ENCODE measurements at places on chromosomes 2 and 18.

GRCh38 chr18:55280503-55280902 is 307.5 kb downstream of the TCF4 start:
- DNase-seq, result no peak

- no peak for DNase-seq
Measured at GRCh38 chr2:136246086-136246669, 128.2 kb upstream of the CXCR4 start.

GRCh38 chr2:195498176-195498575 is 158.8 kb upstream of the SLC39A10 start:
- peak; percentile 62 for DNase-seq

GRCh38 chr2:128348701-128349100 is 30.0 kb upstream of the HS6ST1 start:
- DNase-seq, result no peak

DNA sequence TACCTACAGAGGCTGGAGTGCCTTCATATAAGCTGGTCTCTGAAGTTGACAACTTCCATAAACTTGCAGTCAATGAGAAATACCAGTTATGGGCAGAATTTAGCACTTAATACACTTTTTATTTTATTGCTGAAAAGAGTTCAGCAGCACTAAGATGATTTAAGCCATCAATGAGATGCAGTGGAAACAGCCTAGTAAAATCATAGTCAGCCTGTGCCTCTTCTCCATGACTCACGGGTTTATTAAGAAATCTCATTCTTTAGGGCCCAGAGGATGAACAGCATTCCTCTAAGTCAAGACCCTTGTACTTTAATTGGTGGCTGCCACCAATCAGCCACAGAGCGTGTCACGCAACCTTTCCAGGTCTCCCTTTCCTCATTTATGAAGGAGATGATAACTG is 1357.9 kb upstream of the CELF4 start:
- no peak for DNase-seq

GRCh38 chr18:22320771-22321170 is 96.9 kb downstream of the CTAGE1 start:
- DNase-seq, result no peak

DNA sequence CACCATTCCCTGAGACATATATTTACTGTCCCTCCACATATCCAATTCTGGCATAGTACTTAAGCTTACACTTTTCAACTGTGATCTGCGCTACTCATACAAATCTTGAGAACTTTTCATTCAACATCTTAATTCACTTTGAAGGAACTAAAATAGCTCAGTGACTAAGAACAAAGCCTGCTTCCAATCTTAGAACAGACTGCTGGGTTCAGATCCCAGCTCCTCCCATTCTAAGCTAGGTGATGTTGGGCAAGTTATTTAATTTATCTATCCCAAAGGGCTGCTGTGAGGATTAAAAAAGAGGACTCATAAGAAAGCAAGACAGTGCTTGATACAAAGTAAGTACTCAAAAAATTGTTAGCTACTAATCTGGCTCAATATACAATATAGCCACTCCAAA is 57.9 kb downstream of the UGP2 start:
- DNase-seq, result no peak

DNA sequence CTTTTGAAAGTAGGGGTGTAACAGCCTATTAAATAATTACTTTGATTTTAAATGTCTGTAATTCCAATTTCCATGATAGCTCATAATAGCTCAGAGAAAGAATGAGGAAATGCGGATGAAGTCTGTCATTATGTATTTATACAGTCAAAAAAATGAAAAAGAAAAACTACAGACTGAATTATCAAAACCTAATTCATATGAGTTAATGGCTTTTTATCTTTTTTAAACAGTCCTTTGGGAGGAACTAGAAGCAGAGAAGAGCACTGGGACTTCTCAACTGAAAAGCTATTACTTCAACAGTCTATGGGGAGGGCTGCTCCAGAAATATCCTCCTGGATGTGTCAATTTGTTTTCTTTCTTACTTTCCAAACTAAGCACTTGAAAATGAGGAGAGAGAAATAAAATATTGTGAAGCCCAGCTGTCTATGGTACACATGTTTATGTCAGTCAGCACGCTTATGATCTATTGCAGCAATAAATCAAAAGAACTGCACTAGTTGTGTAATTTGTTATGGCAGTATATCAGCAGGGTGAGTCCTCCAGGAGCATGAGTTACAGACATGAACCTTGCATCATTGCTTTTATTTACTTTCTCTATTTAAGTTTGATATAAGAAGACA is 1550.2 kb downstream of the LRP1B start:
- no peak for DNase-seq

DNA sequence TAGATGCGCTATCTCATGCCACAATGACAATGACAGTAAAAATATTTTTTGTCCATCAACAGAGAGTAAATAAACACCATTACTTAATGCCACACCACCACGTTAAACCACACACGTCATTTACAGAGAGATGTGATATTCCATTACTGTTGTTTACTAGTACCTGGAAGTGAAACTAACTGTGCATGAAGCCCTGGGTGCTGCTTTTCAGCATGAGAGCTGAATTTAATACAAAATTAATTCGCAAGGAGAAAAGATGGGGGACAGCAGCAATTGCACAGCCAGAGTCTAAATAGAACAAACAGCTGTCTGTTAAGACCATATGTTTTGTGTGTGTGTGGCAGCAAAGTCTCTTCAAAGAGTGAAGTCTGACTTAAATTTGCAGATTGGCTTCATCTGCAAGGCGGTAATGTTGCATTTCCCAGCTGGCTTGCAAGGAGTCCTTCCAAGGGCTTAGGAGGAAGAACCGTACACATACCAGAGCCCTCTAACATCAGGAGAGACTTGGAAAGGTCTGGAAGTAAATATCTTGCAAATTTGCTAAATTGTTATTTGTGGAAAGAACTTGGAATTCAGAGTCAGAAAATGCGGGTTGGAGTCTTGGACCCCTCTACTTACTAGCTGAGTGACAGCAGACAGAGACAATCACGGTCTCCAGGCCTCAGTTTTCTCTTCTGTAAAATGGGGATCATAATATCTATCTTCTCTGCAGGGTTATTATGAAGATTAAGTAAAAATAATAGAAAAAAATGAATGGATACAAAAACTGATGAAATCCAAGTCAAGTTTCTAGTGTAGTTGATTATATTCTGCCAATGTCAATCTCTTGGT is 127.6 kb downstream of the ALPK2 start:
- no peak for DNase-seq

- no peak for DNase-seq
Measured at GRCh38 chr2:226845386-226846116, 9.7 kb downstream of the RHBDD1 start.

DNA sequence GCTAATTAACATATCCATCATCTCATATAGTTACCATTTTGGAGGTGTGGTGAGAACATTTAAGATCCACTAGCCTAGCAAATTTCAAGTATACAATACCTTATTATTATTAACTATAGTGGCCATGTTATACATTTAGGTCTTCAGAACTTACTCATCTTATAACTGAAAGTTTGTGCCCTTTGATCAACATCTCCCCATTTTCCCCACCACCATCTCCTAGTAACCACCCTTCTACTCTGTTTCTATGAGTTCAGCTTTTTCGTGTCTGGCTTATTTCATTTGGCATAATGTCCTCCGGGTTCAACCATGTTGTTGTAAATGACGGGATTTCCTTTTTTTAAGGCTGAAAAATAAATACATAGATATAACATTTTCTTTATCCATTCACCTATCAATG is 15.9 kb downstream of the NEURL3 start:
- no peak for DNase-seq

DNA sequence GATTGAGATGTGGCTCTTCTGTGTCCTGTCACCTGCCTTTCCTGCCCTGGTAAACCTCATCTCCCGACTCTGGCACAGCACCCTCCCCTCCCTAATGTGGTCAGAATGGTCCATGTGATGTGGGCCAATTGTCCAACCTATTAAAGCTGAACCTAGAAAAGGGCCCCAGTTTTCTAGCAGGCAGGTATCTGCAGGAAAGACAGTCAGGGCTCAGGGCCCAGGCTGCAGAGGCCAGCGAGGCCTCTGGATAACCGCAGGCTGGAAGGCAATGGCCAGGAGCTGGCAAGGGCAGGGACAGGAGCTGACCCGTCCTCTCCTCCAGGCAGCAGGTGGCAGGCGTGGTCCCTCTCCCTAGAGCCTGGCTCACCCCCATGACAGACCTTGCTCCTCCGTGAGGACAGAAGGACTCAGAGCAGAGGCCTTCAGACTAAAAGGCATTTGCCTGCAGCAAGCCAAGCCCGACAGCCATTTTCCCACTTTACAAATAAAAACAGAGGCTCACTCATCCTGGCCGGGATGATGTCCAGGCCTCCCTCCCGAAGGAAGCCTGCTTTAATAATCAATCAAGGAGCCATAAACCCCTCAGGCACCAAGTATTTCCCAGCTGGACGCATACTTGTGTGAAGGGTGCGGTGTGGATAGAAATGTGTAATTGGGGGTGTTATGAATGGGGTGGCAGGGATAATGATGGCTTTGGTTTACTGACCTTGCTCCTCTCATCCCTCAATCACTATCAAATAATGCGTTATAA is 107.1 kb downstream of the TWIST2 start:
- no peak for DNase-seq

- DNase-seq, result peak; percentile 70
Measured at GRCh38 chr2:113175042-113175628, 1.4 kb downstream of the PSD4 start.

DNA sequence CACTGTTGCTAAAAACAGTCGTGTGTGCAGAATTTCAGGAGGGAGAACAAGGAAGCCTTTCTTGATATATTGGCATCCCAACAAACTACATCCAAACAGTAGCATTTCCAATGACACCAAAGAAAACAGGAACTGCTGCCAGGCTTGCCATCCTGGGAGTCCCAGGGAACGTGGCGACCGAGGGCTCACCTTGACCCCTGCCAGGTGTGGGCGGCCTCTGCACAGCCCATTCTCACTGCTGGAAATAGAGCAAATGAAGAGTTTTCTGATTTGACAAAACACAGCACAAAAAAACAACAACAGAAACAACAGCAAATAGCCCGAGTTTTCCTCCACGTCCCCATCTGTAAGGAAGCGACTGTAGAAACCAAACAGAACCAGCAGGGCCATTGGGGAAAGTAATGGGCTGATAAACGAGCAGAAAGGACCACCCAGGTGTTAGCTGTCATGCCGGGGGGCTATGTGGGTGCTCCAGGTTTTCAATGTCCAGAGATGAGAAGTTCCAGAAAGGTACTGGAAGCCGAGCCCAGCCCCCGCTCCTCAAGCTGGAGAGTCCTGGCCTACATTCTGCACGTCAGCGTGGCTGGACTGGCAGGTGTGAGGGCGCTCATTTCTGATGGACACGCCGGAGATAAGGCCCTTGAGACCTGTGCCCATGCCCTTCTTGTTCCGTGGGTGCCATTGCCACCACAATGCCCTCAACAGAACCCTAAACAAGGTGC is 80.8 kb downstream of the TWIST2 start:
- DNase-seq, result no peak

DNA sequence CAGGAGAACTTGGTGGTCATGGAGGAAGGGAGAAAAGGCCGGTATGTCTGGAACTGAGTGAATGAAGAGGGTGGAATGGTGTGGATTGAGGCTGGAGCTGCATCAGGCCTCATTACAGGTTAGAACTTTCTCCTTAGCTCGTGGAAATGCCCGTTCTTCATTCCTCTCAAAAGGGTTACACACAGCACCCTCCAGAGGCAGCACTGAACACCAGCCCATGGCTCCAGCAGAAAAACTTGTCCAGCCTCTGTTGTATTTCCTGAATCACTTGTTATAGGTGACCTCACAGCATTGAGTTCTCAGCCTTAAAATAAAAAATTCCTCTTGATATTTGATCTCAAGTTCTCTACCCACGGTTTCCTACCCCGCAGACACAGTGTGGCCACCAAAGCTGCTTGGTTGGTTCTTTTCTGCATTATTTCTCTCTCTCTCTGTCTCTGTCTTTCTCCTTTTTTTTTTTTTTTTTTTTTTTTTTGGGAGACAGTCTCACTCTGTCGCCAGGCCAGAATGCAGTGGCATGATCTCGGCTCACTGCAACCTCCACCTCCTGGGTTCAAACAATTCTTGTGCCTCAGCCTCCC is 89.6 kb downstream of the ITGB1BP1 start:
- DNase-seq, result no peak

GRCh38 chr2:128786741-128787478 is 468.2 kb upstream of the HS6ST1 start:
- DNase-seq, result no peak

DNA sequence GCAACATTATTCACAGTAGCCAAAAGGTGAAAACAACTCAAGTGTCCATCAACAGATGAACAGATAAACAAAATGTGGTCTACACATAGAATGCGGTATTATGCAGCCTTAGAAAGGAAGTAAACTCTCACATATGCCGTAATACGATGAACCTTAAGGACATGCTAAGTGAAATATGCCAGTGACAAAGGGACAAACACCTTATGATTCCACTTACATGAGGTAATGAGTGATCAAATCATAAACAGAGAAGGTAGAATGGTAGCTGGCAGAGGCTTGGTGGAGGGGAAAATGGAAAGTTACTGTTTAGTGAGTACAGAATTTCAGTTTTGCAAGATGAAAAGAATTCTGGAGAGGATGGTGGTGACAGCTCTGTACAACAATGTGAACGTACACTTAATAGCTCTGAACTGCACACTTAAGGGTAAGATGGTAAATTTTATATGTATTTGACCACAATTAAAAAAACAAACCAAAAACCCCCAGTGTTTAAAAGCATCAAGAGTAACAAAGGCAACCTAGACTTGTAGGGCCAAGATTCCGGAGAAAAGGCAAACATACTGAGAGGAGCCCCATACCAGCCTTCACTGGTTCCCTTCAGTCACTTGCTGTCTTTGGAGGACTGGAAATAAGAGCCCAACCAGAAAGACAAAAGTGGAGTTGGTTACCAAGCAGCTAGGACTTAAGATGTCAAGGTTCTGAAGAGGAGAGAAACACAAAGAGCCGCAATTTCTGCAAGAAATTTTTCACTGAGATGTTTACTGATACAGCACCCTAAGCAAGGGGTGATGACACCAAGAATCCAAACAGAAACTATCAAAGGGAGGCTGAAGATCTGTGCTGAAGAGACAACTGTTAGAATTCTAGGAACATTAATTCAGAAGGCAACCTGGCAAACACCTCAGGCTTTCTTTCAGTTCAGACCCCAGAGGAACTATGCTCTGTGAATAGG is 61.3 kb downstream of the CUL3 start:
- DNase-seq, result no peak

- DNase-seq, result no peak
Measured at GRCh38 chr18:36449451-36449850, 151.9 kb downstream of the FHOD3 start.

DNA sequence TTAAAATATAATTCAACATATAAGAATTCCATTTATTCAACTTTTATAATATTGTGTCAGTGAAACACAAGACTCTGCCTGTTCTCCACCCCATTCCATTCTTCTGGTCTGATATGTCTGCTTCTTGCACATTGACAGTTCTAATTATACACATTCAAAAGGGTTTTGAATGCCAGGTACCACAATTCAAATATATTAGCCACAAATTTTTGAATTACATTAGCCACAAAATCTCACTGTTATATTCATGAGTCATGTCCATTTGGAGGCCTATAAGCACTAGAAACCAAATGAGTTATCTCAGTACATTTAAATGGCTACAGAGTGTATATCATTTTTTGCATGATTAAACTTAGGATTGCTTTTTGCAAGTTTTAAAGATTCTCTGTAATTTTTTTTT is 72.1 kb downstream of the CCDC150 start:
- DNase-seq, result no peak

- DNase-seq, result no peak
Measured at GRCh38 chr2:60366135-60366712, 187.2 kb downstream of the BCL11A start.
